ENCODE measurements at places on chromosomes 11 and 22.

- DNase-seq, result no peak
Measured at GRCh38 chr11:47396049-47396320, 12.4 kb upstream of the SLC39A13 start.

- DNase-seq, result no peak
Measured at GRCh38 chr11:119797736-119798135, 68.7 kb upstream of the NECTIN1 start.

DNA sequence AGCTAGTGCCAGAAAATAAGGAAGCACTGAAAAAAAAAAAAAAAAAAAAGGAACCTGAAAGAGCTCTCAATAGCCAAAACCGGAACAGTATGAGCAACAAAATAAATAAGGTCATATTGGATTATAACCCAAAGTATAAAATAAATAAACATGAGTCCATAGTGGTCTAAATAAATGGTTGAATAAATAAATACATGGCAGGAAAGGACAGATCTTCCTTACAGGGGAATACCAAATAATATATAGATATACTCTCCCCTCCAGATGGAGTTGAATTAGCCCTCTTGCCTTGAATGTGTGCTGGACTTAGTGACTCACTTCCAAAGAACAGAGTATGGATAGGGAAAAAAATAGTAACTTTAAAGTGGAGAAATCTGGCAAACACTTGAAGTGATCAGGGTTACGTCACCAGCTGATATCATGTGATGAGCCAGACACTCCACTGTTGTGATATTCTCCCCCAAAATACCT is 14.3 kb upstream of the ARRB1 start:
- DNase-seq, result no peak

DNA sequence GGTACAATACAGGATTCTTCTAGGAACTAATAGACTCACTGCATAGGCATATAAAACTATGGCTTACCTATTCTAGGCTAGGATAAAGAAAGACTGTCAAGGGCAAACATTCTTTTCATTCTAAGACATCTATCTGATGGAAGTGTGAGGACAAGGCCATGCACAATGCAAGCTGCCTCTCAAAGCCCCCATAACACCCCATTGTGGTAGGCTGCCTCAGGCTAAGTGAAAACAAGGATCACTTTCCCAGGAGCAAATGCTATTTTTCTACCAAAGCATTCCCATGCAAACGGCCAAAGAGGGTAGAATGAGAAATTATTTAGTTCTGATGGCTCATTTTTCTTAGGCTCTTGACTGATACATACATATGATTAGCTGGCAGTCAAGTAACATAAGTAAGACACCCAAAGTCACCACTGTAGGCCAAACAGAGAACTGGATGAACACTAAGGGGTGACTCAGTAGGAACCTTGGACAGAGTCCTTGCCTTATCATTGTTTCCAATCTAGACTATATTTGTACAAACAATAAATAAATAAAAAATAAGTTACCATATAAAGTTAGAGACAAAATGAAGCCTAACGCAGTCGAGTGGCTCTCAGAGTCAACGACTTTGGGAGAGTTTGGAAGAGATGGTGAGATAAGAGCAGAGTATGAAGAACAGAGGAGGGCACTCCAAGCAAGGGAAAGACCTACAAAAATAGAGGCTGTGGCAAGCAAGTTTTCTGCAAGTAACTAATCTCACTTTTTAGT is 303.6 kb downstream of the SBF2 start:
- no peak for DNase-seq

GRCh38 chr11:45473341-45473895 is 187.3 kb upstream of the SYT13 start:
- DNase-seq, result no peak

- no peak for DNase-seq
Measured at GRCh38 chr22:27761665-27762064, 39.9 kb downstream of the MN1 start.
